Activated CD4-positive, alpha-beta T cell treated with anti-CD3 and anti-CD28 coated beads, Interleukin-2, amount 50 U/mL, for 24 hours (primary cell): ENCODE measurements at places on chromosomes 12 and 14.

DNA sequence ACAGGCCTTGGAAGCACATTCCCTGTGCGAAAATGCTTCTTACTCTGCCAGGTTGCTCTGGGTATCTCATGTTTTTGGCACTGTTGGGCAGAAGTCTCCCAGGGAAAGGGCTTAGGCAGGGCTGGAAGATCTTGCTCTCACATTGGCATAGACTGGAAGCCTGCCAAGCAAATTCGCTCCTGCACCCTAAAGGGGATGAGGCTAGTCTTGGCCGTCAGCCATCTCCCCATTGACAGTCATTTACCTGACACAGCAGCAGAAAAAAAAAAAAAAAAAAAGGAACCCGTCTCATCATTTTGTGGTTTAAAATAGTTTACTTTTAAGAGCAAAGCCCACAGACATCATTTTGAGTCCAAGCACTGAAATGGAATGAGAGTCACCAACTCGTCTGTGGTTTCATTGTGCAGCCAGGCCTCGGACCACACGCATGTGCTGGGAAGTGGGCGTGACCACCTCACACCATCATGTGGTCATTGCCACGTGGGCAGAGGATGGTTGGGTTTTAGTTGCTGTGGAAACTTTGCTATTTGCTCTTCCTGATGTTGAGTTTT lies 84.8 kb downstream of the NRXN3 start:
- no peak for DNase-seq

- no peak for DNase-seq
These were observed 142.6 kb downstream of the MIPOL1 start for GRCh38 chr14:37340353-37340752.

GRCh38 chr14:89720741-89721729 lies 233.5 kb downstream of the EFCAB11 start:
- DNase-seq = no peak

DNA sequence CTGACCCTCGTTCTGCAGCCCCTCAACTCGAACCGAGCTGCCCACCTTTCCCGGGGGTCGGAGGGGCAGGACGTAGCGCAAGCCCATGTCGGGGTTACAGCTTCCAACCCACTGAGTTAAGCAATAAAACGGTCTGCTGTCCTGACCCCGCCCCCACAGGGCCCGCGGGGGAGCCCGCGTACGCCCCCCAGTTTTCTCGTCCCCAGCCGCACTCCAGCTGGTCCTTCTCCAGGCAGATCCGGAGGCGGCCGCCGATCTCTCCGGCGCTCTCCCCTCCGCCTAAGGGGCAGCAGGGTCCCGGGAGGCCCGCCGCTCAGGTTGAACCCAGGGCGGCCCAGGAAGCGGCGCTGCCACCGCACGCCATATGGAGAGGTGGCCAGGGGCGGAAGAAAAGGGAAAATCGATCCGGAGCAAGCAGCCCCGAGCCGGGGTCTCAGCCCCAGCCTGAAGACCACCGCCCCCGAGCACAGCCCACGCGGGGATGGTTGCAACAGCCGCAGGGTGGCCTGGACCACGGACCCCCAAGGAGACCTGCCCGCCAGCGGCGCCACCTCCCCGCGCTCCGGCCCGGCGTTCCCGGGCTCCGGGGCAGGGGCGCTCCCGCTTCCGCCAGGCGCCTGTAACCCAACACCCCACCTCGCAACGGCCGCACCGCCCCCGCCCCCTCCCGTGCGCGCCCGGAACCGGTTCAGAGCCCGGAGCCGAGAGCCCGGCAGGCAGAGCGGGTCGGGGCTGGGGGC lies 760 bp downstream of the ACTN1 start:
- no peak for DNase-seq

DNA sequence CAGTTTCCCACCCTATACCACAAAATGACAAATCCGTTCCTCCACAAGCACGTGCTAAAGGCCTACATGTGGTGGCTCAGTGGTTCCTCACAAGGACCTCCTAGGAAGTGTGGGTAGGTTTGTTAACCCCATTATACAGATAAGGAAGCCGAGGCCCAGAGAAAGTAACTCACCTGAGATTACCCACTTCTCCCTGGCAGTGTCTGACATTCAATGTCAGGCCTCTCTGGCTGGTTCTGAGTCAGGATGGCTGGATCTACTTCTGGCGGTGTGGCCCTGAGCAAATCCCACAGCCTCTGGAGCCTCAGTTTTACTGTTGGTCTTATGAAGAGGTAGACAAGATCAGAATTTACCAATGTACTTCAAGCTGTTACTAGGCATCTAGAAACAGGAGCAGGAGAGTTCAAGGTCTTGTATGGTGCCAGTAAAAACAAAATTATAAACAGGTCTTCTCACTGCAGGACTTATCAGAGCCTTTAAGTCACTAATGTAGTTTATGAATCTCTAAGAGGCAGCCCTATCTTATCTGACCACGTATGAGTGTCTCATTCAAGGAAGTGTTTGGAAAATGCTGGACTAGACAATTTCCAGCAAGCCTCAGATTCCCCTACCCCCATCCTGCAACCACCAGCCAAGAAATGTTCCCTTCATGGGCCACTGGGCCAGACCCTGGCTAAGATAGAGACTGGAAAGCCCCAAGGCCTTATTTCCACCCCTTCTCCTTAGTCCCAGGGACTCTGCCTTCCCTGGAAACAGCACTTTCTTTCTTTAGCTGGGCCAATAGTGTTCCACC lies 4.2 kb downstream of the HSPB8 start:
- DNase-seq = no peak

DNA sequence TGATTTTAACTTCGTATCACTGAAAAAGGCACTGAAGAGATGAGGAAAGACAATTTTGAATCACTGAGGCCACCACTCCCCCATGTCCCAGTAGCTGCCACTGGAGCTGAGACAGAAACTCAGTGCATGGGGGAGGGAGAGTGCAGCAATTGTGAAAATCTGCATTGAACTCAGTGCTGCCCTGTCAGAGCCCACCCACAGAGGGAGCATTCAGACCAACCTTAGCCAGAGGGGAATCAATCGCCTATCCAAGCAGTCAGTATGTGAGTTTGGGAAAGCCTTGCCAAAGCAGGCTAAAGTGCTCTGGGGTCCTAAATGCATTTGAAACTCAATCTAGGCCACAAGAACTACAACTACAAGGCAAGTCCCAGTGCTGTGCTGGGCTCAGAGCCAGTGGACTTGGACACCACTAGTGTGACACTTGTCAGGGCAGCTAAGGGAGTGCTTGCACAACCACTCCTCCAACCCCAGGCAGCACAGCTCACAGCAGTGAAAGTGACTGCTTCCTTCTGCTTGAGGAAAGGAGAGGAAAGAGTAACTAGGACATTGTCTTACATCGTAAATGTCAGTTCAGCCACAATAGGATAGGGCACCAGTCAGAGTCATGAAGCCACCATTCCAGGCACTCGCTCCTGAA lies 13.3 kb downstream of the RNASE3 start:
- DNase-seq = no peak

- no peak for DNase-seq
These were observed 15.5 kb downstream of the MMAB start for GRCh38 chr12:109557805-109558204.

- DNase-seq = no peak
These were observed 183.0 kb downstream of the ERC1 start for GRCh38 chr12:1173781-1174617.

GRCh38 chr14:44027397-44027796 lies 479.7 kb downstream of the FSCB start:
- DNase-seq = no peak

- DNase-seq = no peak
These were observed 106.3 kb upstream of the FKBP4 start for GRCh38 chr12:2688381-2688931.

- no peak for DNase-seq
These were observed 11.3 kb downstream of the PRKCH start for GRCh38 chr14:61332658-61333029.

DNA sequence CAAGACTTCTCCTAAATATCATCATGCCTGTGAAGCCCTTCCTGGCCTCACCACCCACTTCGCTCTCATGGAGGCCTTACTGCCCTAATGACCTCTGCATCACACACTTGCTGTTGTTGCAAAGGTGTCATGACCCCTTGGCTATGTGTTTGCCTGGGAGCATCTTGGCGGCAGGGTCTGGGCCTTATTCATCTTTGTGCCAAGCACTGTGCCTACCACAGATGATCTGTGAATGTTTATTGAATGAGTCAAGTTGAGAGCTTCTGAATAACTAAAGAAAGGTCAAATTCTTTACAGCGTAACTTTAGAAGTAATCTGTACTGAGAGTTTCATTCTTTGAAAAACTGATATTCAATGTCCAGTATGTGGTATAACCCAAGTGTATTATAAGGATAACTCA lies 113.3 kb downstream of the TTC8 start:
- DNase-seq = no peak

DNA sequence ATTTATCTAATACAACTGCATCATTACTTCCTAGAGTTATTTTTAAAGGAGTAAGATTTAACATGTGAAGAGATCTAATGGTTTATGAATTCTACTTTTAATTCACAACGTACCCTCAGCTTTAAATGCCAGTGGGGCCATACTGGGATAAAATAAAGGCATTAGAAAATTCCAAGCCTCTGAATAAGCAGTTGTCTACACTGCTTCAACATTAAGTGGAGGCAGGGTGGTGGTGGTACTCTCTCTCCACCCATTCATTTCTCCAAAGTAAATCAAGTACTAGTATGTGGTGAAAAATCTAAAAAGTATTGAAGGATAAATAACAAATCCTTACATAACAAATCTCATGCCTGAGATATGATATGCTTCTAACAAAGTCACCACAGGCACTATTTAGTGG lies 52.4 kb downstream of the FERMT2 start:
- DNase-seq = no peak

DNA sequence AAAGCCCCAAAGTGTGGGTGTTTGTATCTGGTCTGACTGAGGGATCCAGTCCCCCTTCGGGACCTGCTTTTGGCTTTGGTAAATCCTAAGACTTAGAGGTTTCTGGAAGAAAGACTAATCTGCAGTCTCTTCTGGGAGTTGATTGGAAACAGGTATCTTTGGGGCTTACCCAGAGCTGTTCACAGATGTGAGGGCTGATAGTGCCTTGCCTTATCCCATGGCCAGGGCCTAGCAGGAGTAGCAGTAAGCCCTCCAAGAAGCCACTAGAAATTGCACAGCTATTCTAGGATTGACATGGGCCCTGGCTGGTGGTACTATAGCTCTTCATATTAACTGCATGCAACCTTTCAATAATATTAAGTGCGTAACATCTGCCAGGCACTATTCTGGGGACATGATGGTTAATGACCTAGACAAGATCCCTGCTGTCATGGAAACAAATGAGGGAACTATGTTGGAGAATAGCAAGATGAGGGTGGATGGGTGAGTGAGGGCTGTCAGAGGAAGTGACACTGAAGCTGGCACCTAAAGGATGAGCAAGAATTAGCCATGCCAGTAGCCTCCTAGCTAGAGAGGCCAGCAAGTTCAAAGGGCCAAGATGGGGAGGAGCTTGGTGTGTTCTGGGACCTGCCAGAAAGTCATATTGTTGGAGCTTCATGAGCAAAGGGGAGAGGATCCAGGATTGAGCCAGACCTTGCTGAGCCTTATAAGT lies 71.7 kb downstream of the CRADD start:
- no peak for DNase-seq

DNA sequence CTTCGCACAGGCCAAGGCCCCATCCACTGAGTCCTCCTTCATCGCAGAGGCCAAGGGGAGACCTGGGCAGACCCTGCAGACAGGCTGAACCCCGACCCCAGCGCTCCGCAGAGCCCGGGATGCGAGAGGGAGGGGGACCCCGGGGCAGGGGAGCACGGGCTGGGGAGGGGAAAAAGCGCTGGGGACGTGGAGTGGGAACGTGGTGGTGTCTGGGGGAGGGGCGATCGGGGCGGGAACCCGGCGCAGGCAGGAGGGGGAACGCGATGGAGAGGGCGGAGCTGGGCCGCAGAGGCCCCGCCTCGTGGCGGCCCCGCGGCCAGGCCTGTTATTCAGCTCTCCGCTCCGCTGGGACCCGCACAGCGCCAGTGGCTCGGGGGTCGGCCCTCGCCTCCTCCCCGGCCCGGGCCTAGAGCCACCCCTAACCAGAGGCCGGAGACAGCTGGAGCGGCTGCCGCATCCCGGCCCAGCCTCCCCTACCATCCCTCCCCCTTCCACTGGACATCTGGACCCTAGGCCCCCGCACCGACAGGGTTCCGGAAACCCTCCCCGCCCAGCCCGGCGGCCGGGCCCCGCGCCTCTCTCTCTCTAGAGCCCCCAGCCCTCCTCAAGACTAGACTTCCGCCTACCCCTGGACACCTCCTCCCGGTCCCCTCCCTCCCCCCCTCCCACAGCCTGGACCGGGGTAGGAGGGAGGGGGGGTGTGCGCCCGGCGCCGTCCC lies at the start of gene ARHGEF25:
TSS of gene ARHGEF25 (plus strand) at position 328 of the 719 bp plus-strand sequence. CDS start 460 bp downstream, outside the sequence.
- no peak for DNase-seq

- DNase-seq = no peak
These were observed 21.8 kb upstream of the TRIM9 start for GRCh38 chr14:51116682-51117081.

- DNase-seq = no peak
These were observed 61.8 kb downstream of the PHLDA1 start for GRCh38 chr12:75969768-75970167.

- no peak for DNase-seq
These were observed 266.4 kb upstream of the SLC16A7 start for GRCh38 chr12:59329462-59329861.

- DNase-seq = no peak
These were observed 2.1 kb upstream of the DLST start for GRCh38 chr14:74879427-74880182.

- no peak for DNase-seq
These were observed 21.9 kb downstream of the HIP1R start for GRCh38 chr12:122856999-122857671.

- DNase-seq = no peak
These were observed 255.7 kb upstream of the FAR2 start for GRCh38 chr12:28893365-28893764.

DNA sequence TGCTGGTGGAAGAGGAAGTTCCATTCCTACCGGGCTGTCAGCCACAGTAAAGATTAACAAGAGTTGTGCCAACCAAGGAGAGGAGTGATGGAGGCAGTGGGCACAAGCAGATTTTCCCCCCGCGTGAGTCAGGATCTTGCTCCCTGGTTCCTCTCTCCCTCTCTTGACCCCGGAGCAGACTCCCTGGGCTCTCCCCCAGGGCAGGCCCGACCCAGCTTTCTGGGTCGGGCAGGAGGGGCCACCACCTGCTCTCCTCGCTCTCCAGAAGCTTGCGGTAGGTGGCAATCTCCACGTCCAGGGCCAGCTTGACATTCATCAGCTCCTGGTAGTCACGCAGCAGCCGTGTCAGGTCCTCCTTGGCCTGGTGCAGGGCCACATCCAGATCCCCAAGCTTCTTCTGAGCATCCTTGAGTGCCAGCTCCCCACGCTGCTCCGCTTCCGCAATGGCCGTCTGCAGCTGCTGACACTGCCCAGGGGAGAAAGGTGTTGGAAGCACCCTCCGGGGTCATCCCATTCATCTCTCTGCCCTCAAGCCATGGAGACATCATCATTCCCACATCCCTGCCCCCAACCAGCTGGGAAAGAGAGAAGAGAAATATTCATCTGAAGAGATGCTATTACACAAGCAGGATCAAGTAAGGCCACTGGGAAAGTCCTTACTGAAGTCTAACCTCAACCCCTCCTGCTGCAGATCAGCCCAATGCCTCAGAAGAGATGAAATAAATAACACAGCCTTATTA lies 9.0 kb upstream of the KRT4 start:
- DNase-seq = no peak

GRCh38 chr12:93904124-93904523 lies 226.9 kb downstream of the CRADD start:
- no peak for DNase-seq
